ENCODE measurements at places on chromosomes 13 and 19.

- DNase-seq, result no peak
These were observed 1691.5 kb upstream of the SLC10A2 start for GRCh38 chr13:104757712-104758111.

- DNase-seq, result no peak
These were observed 13.1 kb downstream of the EPS8L1 start for GRCh38 chr19:55088543-55089341.

DNA sequence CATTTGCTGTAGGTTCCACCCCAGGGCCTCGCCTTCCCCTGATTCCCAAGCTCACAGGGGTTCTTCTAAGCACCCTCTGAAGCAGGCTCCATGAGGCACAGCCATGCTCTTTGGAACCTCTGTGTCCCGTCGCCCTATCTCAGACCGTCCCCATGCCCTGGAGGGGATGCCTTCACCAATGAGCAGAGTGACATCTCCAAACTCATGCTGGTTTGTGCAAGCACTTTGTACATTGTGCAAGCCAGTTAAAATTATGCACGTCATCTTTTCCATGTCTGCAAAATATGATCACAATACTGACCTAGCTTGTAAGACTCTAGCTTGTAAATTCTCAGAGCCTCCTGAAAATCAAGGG lies 46.5 kb upstream of the RAP2A start:
- DNase-seq, result no peak

DNA sequence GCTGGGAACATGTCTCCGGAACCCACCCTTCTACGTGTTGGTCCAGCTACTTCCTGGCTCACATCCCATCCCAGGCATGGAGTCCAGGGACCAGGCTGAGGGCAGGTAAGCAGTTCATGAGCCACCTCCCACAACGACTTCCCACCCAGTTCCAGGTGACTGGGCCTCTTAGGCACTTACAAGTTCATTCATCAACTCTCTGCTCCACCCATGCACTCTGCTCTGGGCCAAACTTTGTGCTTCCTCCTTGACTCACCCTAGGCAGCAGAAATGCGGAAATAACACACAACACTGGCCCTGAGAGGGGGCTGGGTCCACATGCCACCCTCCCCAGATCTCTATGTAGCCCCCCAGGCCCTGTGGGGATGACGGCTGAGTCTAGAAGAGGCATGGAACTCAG lies 20.5 kb downstream of the IQCN start:
- DNase-seq, result no peak

- DNase-seq, result no peak
These were observed 218.7 kb downstream of the HS6ST3 start for GRCh38 chr13:96308568-96308967.

GRCh38 chr13:30708541-30708940 lies 26.8 kb upstream of the ALOX5AP start:
- no peak for DNase-seq

- no peak for DNase-seq
These were observed 6.5 kb downstream of the KCNN4 start for GRCh38 chr19:43774103-43774939.

- DNase-seq, result no peak
These were observed 556.2 kb downstream of the KCTD12 start for GRCh38 chr13:76329866-76330580.

- DNase-seq, result no peak
These were observed 23.1 kb downstream of the FXYD5 start for GRCh38 chr19:35177377-35178274.

DNA sequence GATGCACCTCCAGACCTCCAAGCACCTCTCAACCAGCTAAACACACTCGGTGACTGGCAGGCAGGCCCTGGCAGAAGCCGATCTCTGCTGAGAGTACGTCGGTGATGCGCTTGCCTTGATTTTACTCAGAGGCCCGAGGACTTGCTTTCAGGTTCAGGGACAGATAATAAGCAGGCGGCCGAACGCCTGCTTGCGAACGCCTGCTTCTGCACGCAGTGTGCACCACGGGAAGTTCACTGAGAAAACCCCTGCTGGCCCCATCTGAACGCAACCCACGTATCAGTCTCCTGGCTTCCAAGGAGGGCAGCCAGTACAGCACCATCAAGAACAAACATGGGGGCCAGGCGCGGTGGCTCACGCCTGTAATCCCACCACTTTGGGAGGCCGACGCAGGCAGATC lies 108.0 kb downstream of the STK24 start:
- no peak for DNase-seq

DNA sequence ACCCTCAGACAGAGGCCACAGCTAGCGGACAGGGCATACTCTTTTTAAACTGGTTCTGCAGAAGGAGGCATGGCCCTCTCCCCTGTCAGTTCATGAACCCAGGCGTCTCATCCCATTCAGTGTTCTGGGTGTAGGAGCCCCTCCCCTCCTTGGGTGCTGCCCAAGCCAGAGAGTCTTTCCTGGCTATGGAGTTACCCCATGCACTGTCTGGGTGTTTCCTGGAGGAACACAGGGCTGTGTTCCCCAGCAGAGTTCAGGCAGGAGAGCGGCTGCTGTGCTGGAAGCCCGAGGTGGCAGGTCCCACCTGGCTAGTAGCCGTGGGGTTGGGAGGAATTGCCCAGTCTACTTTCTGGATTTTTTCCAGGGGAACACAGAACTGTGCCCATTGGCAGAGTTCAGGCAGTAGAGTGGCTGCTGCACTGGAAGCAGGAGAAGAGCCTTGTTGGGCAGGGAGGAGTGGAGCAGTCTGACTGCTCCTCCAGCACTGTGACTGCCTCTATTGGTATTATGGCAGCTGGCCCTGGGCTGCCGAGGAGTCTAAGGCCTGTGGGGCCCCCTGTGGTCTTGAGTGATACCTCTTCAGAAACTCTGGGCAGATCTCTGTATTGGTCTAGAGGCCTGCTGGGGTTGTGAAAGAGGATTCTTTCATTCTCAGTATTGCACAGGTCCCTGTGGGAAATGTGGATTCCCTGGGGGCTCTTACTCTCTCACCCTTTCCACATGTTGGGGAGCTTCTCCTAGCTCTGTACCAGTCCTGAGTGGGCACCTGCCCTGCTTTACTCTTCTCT lies 168.3 kb downstream of the PCDH20 start:
- no peak for DNase-seq

All from NCI-H524 treated with DMSO at 0.1 percent for 48 hours (cell line).